Tibial nerve (tissue), 4 donors: ENCODE measurements at places on chromosomes 7 and 10. TPM values are rescaled to one million over a fixed set of nuclear protein-coding genes. Genes with fewer than 3 reads are reported as not detected.

The TCAF2 gene
- 5.7 TPM for total RNA-seq

The MYO1G gene
- 5.1 TPM for total RNA-seq

The SLC13A1 gene
- total RNA-seq = not detected

GRCh38 chr10:33235951-33236350 lies 98.5 kb downstream of the NRP1 start:
- no peak for DNase-seq

- no peak for DNase-seq
Observed at GRCh38 chr10:71085689-71086438, 126.5 kb upstream of the UNC5B start.

- no peak for DNase-seq
Observed at GRCh38 chr10:59374916-59375315, 12.6 kb upstream of the FAM13C start.

DNA sequence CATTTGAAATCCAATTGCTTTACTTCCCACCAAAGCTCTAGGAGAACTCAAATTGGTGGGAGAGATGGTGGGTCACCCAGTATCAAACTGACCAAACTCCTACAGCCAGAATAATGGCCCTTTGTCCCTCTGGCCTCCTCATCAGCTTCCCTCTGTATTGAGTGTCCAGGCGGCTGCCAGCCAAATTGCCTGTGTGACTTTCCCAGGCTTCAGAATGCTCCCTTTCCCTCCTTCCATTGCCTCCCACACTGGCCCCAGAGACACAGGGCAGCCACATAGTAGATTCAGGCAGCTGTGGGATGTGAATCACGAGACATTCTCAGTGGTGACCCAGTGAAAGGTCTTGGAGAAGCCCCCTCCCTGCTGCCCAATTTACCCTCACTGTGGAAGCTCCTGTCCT lies 12.7 kb upstream of the VDAC2 start:
- DNase-seq = no peak

DNA sequence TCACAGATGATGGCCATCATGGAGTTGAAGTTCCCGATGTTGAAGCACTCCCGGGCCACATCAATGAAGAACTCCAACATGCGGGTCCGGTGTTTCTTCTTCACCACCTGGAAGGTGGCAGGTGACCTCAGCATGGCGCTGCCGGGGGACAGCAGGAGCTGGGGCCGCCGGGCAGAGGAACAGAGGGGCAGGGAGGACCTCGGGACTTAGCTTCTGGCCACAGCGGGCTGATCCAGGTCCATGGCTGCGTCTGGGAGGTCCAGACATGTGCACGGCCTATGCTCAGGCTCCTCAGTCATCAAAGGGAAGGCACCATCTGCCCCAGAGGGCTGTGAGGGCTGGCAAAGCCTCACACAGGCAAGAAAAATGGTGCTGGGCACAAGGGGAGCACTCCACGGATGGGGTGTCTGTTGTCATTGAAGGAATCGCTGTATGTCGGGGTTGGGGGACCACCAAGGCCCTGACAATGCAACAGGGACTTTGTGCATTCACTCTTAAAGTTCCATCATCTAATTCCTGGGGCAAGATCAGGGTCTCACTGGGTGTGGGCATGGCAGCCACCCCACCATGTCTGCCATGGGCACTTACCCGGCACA lies 60.9 kb downstream of the CSGALNACT2 start:
- no peak for DNase-seq

DNA sequence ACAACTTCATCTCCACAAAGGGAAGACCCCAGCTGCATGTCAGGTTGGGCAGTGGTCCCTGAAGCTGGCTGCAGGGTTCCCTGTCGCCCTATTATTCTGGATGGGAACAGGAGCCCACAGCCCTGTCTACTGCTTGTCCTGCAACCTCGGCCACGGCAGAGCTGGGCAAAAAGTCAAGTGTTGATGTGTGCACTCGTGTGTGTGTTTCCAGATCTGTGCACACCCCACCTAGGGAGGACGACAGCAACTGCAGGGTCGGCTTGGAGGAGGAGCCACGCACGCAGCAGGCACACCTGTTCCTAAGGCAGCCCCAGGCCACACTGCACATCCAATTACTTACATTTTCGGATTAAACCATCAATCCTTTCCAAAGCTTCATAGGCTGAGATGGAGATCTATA lies 23.6 kb downstream of the PITRM1 start:
- DNase-seq = no peak

GRCh38 chr7:157139111-157139809 lies 534 bp downstream of the UBE3C start:
- DNase-seq = no peak
